ENCODE measurements at places on chromosomes 13 and 19.
A peak's percentile ranks its signal among the peaks of the same experiment; 100 is the strongest.

DNA sequence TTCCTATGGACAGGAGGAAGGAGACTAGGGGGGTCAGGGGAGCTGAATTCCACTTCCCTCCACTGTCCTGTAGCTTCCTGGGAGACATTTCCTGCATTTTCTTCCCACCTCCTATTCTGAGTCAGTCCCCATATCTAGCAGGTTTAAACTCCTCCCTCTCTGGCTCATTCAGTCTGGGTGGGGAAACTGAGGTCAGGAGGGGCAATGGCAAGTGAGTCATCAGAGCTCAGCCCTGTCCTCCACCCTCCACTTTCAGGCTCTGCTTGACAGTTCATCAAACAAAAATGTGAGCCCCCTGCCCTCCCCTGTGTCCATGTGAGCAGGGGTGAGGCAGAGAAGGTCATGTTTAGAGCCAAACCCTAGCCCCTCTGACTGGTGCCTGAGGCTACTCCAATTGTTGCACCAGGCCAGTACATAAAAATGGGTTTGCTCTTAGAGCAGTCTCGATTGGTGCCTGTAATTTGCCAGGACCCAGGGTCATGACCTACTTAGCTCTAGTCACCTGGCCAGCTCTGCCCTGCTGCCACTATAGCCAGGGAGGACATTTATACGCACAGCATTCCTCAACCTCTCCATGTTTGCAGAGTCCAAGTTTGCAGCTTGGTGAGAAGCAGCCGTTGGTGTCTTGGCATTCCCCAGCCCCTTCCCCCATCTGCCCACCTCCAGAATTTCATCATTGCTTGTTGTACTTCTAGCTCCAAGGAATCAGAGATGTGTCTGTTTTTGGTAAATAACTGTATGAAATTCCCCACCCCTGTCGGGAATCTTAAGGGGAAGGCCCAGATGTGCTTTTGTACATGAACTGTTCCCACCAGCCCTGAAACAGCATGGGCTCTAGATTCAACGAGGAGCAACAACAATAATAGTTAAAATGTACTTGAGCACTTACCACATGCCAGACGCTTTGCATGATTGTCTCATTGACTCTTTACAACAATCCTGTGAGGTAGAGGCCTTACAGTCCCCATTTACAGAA, 20.7 kb downstream of the SAMD4B start:
- no peak for DNase-seq

DNA sequence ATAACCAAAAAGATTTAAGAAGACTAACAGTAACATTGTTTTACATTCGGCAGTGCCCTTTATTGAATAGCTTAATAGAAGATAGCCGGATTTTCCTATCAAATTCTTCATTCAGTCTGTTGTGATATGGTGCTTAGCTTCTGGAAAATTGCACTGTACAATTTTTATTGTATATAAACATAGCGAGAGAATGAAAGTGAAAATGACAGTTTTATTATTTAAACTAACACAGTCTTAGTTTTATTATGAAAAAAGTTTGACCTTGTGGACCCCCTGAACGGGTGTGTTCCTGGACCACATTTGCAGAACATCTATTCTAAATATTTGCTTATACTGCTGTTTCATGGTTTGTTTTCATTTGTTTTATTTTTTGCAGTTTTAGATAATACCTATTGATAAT, 8.6 kb downstream of the ITM2B start:
- DNase-seq, result no peak

- DNase-seq, result no peak
These were observed 12.9 kb downstream of the NHLRC3 start for GRCh38 chr13:39051157-39051556.

DNA sequence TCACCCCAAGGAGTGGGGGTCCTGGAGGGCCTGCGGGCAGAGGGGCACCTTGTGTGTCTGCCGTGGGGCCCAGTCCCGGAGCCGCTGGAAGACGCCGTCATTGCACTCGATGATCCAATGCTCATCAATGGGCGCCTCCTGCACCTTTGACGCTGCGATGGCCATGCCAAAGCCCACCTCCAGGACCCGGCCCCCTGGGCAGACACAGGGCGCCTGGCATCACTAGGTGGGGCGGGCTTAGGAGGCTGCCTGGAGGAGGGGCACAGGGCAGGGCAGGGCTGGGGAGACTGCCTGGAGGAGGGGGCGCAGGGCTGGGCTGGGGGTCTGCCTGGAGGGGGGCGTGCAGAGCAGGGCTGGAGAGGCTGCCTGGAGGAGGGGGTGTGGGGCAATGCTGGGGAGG, 1.6 kb downstream of the GAMT start:
- DNase-seq, result no peak

GRCh38 chr19:50203281-50204080, at the start of gene MYH14:
Gene MYH14 (plus strand): TSS chr19:50203622. CDS start chr19:50210366, 6,744 bp downstream.
- DNase-seq, result peak; percentile 87

DNA sequence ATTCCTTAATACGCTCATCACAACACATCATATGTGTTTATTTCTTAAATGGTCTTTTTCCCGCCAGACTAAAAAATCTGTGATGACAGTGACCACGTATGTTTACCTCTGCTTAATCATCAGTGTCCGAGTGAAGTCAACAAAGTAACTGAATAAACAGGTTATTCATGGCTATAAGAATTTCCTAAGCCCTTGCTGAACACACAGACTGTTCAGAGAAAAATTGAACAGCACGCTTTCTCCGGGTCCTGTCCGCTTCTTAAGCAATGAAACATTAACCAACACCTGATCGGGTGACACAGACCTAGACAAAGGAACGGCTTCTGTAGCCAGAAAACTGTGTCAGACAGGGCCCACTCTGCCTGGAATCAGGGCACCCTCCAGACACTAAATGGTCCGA, 14.3 kb downstream of the SAFB2 start:
- no peak for DNase-seq

DNA sequence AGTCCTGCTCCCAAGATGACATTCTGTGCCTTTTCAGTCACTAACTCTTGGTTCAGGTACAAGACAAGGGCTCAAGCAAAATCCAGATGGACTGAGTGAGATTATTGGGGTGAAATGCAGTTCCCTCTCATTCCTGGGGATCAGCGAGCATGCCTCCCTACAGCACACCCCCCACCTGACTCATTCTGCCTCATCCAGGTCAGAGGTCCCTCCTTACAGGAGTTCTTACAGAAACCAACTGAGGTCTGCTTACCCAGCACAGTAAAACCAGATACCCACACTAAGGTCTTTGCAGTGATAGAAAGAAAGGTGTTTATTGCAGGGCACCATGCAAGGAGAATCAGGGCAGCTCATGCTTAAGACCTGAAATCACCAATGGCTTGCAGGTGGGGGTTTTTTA, 21.6 kb upstream of the MRI1 start:
- DNase-seq, result no peak

GRCh38 chr19:52961981-52962380, 700 bp downstream of the ZNF816 start:
- DNase-seq, result no peak

DNA sequence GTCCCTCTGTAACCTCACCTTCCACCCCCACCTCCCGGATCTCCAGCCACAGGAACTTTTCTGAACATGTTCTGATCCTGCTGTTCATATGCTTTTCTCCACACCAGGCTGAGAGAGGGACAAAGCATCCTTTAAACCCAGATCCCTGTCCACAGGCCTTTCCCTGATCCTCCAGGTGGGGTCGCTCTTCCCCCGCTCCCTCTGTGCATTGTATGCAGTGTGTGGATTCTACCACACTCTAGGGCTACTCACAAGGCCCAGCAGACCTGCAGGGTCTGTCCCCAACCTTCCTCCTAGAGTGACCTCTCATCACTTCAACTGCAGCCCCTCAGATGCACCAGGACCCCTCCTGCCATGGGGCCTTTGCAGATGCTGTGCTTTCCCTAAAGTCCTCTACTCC, 1200.6 kb downstream of the UQCRFS1 start:
- DNase-seq, result no peak

GRCh38 chr13:104847922-104848321, 1687.5 kb downstream of the EFNB2 start:
- no peak for DNase-seq

DNA sequence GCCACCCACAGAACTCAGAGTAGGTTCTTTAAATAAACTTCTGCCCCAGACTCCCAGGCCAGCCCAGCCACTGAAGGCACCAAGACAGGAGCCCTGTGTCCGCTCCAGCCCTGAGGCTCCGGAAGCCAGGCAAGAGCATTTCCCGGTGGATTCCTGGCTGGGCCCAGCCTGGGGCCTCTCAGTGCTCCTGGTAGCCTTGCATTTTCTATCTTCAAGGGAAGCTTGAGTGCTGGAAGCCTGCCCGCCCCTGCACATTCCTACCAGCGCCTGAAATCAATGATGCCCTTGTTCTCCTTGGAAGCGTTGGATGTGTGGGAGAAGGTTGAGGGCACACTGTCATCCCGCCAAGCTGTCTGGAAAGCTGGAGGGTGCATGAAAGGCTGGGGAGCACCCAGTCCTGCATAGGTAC, 70.3 kb downstream of the ALOX5AP start:
- DNase-seq, result peak; percentile 75

- DNase-seq, result no peak
These were observed 21.6 kb downstream of the SLAIN1 start for GRCh38 chr13:77719128-77719527.

DNA sequence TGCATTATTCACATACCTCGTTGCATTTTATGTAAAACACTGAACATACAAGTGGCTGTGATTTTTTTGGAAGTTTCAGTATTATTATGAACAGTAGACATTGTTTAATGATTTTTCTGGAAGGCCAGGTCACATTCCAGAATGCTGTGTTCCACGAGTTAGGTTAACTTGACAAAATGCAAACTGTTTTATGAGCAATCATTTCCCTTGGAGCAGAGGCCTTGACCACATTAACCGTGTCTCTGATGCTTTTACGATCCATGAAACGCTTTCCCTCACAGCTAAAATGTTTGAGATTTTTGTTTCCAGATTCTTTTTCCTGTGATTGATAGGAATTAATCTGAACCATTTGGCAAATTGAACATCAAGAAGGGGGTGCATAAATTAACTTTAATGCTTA, 57.8 kb downstream of the MBNL2 start:
- no peak for DNase-seq

All from right forelimb (tissue), 1 donor.